Lower lobe of right lung (tissue), 2 donors: ENCODE measurements at places on chromosomes 7 and 10.

- no peak for DNase-seq
- no peaks in the 10 kb centered on the region for H3K27me3 ChIP-seq
- H3K4me3 ChIP-seq: no peak overlapping the region
- H3K36me3 ChIP-seq: no peaks in the 10 kb centered on the region
- no peaks in the 10 kb centered on the region for H3K4me1 ChIP-seq
Observed at GRCh38 chr7:50513166-50513871, 51.9 kb downstream of the DDC start.

- H3K27me3 ChIP-seq: no peaks in the 10 kb centered on the region
- no peak overlapping the region for H3K27ac ChIP-seq
- peaks cover 20% of the 10 kb centered on the region for H3K4me1 ChIP-seq
- H3K36me3 ChIP-seq: no peaks in the 10 kb centered on the region
- no peak for DNase-seq
- no peak overlapping the region for H3K4me3 ChIP-seq
Observed at GRCh38 chr10:109924967-109925620, 1.8 kb upstream of the XPNPEP1 start.

DNA sequence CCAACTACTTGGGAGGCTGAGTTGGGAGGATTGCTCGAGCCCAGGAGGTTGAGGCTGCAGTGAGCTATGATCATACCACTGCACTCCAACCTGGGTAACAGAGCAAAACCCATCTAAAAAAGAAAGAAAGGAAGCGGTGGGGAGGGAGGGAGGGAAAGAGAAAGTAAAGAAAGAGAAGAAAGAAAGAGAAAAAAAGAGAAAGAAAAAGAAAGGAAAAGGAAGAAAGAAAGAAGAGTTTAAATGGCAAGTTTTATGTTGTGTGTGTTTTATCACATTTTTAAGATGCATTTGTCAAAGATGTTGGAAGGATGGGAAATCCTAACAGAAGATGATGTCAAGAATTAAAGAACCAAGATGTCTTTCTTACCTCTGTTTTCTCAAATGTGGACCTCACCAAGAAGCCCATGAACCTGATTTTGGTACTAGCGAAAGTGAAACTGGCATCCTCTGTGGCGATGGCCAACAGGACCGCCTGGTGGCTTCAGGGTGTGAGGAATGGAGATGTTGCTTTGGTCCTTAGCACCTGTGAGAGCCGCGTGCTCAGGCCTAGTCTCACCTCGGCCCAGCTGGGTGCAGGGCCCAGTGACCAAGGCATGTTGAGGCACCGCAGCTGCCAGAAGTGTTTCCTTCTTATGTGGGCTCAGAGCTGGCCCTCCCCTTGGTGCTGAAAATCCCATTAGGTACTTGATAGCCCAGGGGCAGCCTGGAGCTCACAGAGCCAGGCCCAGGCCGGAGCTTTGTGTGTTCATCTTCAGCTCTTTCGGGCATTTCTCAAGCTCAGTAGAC, 9.8 kb downstream of the UCMA start:
- no peaks in the 10 kb centered on the region for H3K36me3 ChIP-seq
- no peaks in the 10 kb centered on the region for H3K4me1 ChIP-seq
- no peaks in the 10 kb centered on the region for H3K27me3 ChIP-seq
- H3K27ac ChIP-seq: no peak overlapping the region

GRCh38 chr7:80288175-80289122, 153.8 kb downstream of the GNAI1 start:
- no peak overlapping the region for H3K4me3 ChIP-seq
- no peaks in the 10 kb centered on the region for H3K27me3 ChIP-seq
- H3K4me1 ChIP-seq: no peaks in the 10 kb centered on the region
- no peak for DNase-seq
- no peak overlapping the region for H3K27ac ChIP-seq

GRCh38 chr10:110648692-110649346, 4.7 kb downstream of the RBM20 start:
- H3K4me1 ChIP-seq: peaks cover 9% of the 10 kb centered on the region
- H3K4me3 ChIP-seq: no peak overlapping the region
- no peak overlapping the region for H3K27ac ChIP-seq
- no peak for DNase-seq
- peaks cover 80% of the 10 kb centered on the region for H3K27me3 ChIP-seq

DNA sequence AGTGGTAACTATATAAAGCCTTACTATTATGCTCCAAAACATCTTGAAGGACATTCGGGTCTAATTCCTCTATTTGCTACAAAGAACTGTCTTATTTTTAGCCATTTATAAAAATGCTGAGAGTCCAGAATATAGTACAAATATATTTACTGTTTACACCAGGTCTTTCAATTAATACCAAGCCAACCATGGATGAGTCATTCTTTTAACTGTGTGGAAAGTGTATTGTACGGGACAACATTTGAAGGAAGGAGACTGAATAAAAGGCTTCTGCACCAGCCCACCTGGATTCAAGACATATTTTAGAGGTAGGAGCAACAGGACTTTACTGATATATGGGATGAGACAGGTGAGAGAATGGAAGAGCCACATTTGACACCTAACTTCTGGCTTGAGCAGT, 35.4 kb downstream of the MASTL start:
- no peaks in the 10 kb centered on the region for H3K4me1 ChIP-seq
- no peak overlapping the region for H3K4me3 ChIP-seq
- H3K27ac ChIP-seq: no peak overlapping the region

DNA sequence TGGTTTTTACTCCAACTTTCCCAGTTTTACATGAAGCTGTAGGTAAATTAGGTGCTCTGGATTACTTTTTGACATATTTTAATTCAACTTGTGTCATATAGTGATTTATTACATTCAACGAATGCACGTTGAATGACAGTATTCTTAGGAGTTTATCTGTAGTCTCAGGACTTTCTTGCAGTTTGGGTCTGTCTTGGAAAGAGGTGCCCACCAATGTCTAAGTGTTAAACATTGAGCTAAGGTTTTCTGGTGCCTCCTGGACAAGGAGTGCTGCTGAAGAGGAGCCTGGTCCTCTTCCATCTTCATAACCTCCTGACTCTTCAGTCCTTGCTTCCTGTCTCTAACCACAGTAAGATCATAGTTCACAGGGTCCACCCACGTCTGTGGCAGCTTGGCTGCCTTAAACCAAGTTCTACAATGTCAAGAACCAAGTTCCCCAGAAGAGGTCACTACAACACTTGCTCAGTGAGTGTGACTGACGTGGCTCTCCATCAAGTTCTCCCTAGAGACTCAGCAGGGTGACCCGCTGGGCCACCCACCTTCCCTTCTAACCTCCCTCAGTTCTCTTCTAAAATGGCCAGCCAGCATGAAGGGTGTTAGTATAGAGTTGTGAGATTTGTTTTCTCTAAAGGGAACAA, 6.1 kb downstream of the NPY start:
- no peak for DNase-seq
- H3K36me3 ChIP-seq: no peaks in the 10 kb centered on the region
- no peak overlapping the region for H3K27ac ChIP-seq

- no peaks in the 10 kb centered on the region for H3K27me3 ChIP-seq
- no peaks in the 10 kb centered on the region for H3K4me1 ChIP-seq
- H3K27ac ChIP-seq: no peak overlapping the region
- H3K36me3 ChIP-seq: no peaks in the 10 kb centered on the region
- DNase-seq: no peak
- no peak overlapping the region for H3K4me3 ChIP-seq
Observed at GRCh38 chr10:128556182-128557110, 430.2 kb upstream of the MKI67 start.

DNA sequence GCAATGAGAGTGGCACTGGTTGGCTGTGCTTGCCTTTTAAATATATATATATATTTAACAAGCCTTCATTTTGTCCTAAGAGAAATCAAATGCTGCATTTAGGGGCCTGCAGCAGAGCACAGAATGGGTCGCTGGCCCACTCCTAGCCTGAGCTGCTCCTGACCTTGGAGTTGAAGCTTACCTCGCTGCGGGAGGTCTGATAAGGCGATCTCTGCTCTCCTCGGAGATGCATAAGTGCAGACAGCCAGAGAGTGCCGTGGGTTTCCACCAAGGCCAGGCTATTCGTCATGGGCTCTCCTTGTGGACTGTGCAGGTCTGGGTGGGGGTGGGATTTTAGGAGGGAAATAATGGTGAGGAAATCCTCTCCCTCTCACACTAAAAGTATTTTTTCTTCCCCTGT, 99.5 kb upstream of the IKZF1 start:
- no peak for DNase-seq
- no peaks in the 10 kb centered on the region for H3K27me3 ChIP-seq
- peaks cover 13% of the 10 kb centered on the region for H3K4me1 ChIP-seq
- no peaks in the 10 kb centered on the region for H3K36me3 ChIP-seq

DNA sequence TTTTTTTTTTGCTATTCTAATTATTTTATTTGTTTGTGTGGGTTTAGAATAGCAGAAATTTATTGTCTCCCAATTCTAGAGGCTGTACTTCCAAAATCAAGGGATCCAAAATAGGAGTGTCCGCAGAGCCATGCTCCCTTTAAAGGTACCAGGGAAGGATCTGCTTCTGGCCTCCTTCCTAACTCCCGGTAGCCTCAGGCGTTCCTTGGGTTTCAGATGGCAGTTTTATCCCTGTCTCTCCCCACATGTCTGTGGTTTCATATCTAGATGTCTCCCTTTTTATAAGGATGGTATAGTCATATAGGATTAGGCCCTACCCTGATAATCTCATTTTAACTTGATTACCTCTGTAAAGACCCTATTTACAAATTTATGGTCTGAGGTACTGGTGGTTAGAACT, 48.4 kb downstream of the BMPR1A start:
- no peak overlapping the region for H3K4me3 ChIP-seq
- H3K36me3 ChIP-seq: peaks cover 4% of the 10 kb centered on the region
- no peaks in the 10 kb centered on the region for H3K4me1 ChIP-seq

GRCh38 chr10:124597846-124598165, 136.2 kb downstream of the LHPP start:
- H3K4me1 ChIP-seq: no peaks in the 10 kb centered on the region
- no peak for DNase-seq
- H3K27me3 ChIP-seq: no peaks in the 10 kb centered on the region
- no peak overlapping the region for H3K4me3 ChIP-seq
- H3K27ac ChIP-seq: no peak overlapping the region

DNA sequence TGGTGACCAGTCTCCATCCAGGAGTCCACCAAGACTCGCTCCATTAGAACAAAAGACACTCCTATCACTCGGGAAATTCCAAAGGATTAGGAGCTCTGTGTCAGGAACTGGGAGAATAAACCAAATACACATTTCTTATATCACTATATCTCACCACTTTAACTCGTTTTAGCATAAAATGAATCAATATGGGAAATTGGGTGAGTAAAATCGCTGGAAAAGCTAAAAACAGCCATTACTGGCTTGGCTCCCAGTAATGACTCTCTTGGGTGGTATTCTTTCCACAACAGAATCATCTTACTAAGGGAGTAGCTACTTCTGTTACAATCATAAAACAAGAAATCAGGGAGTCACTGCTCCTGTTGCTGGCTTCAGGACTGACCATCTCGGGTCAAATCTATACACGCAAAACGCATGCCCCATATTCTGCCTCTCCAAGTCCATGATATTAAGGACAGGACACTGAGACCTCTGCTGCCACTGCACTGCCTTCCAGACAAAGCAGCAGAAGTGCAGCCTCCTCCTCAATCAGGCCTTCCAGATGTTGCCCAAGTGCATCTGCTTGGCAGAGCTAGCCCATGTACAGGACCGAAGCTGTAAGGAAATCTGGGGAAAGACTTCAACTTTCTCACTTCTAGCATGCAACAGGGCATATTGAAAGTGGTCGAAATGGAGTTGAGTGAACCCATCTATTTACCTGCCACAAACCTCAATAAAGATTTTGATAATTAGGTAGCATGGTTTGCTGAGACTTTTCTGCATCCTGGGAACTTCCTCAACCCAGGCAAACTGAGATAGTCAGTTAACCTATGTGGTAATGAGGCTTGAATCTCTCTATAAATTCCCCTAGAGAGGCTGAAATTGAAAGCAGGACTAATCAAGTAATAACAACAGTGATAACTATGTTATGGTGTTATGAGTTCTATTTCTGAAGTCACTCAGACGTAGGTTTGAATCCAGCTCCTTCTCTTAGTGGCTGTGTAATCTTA, 14.4 kb upstream of the PANK1 start:
- no peak overlapping the region for H3K27ac ChIP-seq
- no peak for DNase-seq
- no peaks in the 10 kb centered on the region for H3K27me3 ChIP-seq
- H3K36me3 ChIP-seq: no peaks in the 10 kb centered on the region
- H3K4me1 ChIP-seq: no peaks in the 10 kb centered on the region

DNA sequence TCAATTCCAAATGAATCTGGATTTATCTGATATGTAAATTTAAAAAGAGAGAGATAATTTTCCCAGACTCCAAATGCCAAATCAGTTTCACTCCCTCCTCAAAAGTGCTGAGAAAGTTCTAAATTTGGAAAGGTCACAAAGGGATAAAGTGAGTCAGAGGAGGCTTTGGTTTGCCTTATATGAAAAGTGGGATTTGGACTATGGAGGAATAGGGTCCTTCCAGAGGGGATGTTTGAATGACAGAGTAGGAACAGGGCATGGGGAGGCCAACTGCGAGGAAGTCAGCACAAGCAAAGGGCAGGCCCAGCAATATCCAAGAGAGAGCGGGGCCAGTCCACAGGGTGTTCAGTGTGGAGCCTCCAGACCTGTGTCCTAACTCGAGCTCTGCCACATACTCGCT, 9.8 kb upstream of the FAS start:
- H3K36me3 ChIP-seq: no peaks in the 10 kb centered on the region
- H3K4me1 ChIP-seq: peaks cover 24% of the 10 kb centered on the region
- peak overlapping the region; percentile 27 for H3K27ac ChIP-seq
- no peak overlapping the region for H3K4me3 ChIP-seq
- H3K27me3 ChIP-seq: no peaks in the 10 kb centered on the region

GRCh38 chr10:68330852-68331454, 911 bp upstream of the HNRNPH3 start:
- no peaks in the 10 kb centered on the region for H3K27me3 ChIP-seq
- no peak for DNase-seq
- H3K4me3 ChIP-seq: peak overlapping the region; percentile 85
- H3K27ac ChIP-seq: peak overlapping the region; percentile 99

GRCh38 chr10:86229376-86229775, 137.2 kb downstream of the GRID1 start:
- H3K36me3 ChIP-seq: no peaks in the 10 kb centered on the region
- DNase-seq: peak; percentile 7
- H3K27me3 ChIP-seq: no peaks in the 10 kb centered on the region
- H3K27ac ChIP-seq: no peak overlapping the region

DNA sequence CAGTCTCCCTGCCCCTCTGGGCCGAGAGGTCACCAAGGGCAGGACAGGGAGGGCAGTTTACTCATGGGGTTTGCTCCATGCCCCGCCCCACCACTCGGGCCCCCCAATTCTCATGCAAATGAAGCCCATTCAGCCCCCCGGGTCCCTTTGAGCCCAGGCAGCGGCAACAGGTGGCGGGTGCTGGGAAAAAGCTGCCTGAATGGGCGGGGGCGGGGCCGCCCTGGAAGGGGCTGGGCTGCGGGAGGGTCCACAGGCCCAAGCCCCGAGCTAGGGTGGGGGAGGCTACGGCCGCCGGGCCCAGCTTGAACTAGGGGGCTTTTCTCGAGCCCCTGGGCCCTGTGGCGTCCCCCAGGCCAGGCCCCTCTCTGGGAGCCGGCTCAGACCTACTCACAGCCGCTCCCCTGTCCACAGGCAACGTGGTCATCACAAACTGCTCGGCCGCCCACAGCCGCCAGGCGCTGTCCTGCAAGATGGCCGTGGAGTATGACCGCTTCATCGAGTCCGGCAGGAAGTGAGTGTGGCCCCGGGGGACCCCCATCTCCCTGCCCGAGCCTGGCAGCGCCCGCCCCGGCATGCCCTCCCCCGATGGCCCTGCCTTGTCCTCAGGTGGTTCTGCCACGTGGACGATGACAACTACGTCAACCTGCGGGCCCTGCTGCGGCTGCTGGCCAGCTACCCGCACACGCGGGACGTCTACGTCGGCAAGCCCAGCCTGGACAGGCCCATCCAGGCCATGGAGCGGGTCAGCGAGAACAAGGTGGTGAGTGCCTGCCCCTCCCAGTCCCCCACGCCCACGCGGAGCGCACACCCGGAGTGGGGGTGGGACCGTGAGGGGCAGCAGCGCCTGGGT, 5.5 kb downstream of the LFNG start:
- H3K27ac ChIP-seq: peak overlapping the region; percentile 92
- no peak for DNase-seq
- peaks cover 42% of the 10 kb centered on the region for H3K36me3 ChIP-seq
- H3K4me3 ChIP-seq: peak overlapping the region; percentile 77
